ENCODE measurements at places on chromosomes 3 and 15.

GRCh38 chr3:158780766-158781165 is 21.1 kb upstream of the MFSD1 start:
- DNase-seq: no peak

GRCh38 chr3:165169368-165169767 is 26.8 kb downstream of the SLITRK3 start:
- DNase-seq: no peak

DNA sequence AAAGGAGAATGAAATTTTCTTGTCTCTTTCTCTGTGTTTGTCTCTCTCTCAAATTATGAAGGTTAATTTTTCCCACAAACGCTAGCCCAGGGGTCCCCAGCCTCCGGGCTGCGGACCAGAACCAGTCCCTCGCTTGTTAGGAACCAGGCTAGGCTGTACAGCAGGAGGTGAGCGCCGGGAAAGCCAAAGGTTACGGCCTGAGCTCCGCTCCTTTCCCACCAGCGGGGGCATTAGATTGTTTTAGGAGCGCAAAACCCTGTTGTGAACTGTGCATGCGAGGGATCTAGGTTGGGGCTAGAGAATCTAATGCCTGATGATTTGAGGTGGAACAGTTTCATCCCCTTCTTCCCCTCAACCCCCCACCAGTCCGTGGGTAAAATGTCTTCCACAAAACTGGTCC is 74.7 kb upstream of the ZNF385D start:
- no peak for DNase-seq

GRCh38 chr3:142818651-142819050 is 70.2 kb downstream of the PCOLCE2 start:
- DNase-seq: no peak

DNA sequence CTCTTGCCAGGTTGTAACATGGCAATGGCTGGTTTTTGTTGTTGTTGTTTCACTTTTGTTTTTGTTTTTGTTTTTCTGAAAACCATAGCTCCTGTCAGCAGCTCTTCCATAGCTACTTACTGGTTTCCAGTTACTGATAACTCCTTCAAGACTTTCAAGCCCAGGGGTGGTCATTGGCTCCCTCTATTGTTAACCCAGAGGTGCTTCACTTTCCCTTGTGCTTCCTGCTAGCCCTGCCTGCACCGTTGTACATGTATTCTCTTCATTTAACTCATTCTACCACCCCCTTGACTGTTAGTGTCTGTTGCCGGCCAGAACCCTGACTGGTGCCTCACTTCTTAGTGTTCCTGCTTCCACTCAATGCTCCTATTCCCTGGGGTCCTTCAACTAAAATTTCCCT is 4.2 kb upstream of the TRAT1 start:
- no peak for DNase-seq

DNA sequence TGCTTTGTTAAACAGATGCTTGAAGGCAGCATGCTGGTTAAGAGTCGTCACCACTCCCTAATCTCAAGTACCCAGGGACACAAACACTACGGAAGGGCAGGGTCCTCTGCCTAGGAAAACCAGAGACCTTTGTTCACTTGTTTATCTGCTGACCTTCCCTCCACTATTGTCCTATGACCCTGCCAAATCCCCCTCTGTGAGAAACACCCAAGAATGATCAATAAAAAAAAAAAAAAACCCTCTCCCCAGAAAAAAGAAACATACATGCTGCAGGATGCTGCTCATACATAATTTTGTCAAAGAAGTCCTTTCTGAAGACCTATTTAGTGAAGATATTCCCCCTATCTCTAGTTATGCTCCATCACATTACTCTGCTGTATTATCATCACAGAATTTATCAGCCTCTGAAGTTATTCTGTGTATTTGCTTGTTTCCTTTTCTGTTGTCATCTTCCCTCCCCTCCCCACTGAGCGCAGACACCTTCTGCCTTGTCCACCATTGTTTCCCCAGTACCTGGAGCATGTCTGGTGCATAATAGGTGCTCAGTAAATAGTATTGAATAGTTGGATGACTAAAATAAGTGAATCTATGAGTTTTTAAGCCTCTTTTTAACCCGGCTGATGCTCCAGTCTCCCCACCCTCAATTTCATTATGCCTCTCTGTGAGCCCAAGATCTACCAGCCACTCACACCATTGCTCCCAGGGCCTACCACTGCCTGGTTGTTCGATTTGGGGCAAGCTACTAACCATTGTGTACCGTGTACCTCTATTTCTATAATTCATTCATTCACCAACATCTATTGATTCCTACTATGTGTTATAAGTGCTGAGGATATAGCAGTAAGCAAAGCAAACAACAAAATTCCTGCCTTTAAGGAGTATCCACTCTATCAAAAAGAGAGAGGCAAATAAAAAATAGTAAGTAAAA is 4.0 kb upstream of the TM4SF1 start:
- DNase-seq: no peak

DNA sequence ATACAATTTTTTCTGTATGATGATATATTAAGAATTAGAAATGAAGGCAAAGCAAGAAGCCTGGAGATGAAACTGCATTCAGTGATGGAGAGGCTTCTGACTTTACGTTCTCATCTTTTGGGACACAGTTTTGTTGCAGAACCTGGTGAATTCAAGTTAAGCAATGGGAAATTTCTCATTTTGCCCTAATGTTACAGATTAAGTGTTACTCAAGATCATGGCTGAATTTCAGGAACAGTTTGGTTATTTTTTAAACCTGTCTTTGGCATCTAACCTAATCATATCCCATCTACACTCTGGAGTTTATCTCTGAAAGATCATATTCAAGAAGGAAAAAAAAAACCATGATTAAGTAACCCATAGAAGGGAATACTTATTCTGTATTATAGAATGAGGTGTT is 6.0 kb downstream of the NIT2 start:
- no peak for DNase-seq

GRCh38 chr15:90665288-90666134 is 51.6 kb upstream of the BLM start:
- DNase-seq: peak; percentile 45

DNA sequence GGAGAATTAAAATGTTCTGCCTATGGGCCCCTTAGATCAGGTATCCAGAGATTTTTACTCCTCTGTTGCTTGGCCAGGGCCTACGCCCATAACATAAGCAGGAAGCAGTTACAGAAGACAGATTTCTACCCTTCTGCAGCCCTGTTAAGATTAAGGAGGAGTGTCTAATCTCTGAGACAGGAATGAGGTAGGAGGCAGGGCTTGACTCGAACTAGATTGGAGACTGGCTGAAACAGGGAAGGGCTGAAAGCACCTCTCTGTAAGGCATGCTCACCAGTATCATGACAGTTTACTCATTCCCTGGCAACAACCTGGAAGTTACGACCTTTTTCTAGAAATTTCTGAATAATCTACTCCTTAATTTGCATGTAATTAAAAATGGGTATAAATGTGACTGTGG is 16.7 kb downstream of the PLA2G4D start:
- no peak for DNase-seq

GRCh38 chr3:187572441-187572840 is 97.8 kb downstream of the SST start:
- DNase-seq: no peak

- no peak for DNase-seq
Observed at GRCh38 chr15:57031082-57031481, 112.6 kb downstream of the TCF12 start.

All from stimulated activated CD4-positive, alpha-beta T cell treated with anti-CD3 and anti-CD28 coated beads, Interleukin-2, amount 100 ng/mL, for 48 hours (primary cell).